LNCaP clone FGC (cell line): ENCODE measurements at places on chromosomes 11 and 22.

DNA sequence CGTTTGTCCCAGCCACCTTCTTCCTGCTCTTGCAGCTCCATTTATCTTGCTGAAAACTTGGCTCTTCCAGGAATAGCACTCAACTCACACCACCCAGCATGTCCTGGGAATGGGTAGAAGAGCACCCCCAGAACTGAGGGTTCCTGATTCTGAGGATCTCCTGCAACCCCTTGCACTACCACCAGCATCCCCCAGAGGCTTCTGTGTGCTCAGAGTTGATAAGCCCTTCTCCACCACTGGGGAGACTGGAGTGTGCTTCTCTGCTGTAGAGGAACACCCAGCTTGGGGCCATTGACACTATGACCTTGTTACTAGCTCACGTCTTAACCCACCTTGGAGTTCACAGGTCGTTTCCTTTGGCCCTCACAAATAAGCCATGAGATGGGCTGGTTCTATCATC, 121.0 kb downstream of the GRIK4 start:
- DNase-seq = no peak

DNA sequence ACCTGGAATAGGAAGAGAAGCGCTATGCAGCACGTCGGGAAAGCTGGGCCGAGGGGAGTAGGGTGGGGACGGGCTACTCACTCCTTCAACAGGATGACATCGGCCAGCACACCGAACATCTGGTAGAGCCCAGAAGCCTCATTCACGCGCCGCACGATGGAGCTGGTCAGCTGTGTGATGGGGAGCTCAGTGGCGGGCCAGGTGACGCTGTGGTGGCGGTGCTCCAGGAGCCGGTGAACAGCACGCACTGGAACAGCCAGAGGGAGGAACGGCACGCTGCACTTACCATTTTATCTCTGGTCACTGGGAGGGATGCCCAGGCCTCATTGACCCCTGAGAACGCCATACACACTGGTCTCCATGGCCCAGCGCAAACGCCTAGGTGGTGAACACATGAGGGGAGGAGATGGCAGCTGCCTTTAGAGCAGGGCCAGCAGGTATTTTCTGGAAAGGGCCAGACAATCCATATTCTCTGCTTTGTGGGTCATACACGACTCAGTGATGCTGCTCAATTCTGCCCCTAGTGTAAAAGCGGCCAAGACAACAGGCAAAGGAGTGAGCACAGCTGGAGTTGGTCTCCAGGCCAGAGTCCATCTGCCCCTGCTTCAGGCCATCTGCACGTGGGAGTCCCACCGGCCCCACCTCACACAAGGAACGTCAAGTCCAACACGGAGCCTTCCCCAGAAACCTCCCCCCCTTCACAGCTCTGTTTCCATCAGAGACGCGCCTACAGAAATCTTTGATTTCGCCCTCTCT, 8.8 kb downstream of the FOXRED2 start:
- DNase-seq = no peak

DNA sequence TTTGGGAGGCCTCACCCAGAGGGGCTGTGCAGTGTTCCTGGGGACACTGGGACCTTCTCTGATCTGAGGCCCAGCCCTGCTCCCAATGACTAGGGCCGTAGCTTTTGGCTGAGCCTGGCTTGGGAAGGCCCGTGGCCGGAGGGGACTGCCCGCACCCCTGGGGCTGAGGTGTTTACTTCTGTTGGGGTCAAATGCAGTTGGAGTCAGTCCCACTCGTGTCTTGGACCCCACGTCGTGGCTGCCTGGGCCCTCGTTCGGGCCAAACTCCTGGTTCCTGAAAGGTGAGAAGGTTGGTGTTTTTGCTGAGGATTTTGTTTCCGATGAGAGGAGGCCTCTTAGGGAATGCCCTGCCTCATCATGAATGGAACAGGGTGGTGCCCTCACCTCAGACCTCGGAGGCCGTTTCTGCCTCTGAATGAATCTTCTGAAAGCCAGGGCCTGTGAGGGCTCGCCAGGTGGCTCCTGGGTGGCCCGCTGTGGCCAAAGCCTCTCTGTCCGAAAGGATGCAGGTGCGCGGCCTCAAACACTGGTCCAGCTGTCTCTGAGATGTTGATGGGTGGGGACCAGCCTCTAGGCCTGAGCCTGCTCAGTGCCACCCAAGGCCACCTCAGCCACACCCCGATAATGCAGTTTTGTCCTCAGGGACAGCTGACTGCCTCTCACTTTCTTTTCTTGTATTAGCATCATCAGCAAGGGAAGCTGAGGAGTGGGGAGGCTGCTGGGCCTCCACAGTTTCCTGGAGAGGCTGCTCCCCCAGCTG, 40.3 kb upstream of the A4GALT start:
- no peak for DNase-seq

- DNase-seq = no peak
Observed at GRCh38 chr11:118902336-118903203, 18.9 kb downstream of the CXCR5 start.

DNA sequence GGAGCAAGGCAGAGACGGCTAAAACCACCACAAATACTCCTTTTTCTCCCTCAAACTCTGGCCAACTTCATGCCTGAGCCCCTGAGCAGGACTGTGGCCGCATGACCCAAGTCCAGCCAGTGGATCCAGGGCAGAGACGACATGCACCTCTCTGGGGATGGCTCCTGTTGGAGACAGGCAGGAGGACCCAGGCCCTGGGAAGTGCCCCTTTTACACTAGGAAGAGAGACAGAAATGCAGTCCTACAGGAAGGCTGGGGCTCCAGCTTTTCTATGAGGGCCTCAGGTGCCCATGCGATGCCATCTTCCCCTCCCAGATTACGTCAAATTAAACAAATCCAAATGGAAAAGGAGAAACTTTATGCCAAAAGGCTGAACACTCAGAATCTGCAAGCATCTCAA, 498.0 kb downstream of the BRD1 start:
- DNase-seq = no peak

GRCh38 chr22:44071781-44072326, 47.8 kb downstream of the PARVB start:
- no peak for DNase-seq

DNA sequence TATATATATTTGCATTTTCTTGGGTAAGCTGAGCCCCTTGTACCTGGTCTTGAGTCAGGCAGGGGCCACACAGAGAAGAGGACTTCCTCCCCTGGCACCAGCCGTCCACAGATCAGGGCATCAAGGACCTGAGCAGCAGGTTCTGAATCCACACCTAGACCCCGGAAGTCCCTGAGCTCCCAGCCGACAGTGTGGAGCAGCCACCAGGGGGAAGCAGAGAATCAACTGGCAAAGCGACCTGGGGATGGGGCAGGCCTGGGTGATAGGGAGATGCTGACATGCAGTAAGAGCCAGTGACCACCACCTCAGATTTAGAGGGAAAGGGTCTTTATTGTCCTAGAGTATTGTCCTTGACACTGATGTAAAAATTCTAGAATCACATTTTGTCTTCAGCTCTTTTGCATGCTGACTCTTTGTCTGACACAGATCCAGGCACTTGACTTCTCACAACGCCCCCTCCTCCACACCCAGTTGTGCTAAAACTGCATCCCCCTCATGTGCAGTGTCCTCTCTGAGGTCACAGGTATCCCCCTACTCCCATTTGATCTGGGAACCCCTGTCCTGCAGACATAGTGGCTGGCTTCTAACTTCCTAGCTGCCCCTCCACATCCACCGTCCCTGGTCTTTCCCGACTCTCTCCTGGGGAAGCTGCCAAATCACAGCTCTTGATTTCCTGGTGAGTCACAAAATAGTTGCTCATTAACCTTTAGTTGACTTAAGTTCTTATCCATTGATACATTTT, 109.3 kb downstream of the GGTLC2 start:
- DNase-seq = peak; percentile 32

DNA sequence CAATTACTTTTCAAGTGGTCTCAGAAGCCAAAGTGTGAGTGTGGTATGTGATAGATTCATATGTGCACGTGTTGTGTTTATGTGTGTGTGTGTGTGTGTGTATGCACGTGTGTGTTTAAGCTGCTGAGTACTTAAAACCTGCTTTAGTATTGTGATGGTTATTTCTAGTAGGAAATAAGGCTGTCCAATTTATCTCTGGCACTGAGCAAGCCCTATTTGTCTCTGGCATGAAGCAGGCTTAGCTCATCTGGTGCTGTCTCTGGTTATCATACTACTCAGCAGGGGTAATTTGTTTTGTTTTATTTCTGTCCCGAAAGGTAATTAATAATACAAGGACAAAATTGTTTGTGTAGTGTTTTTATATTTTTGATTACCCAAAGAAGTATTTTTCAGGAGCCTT, 333.7 kb downstream of the FAT3 start:
- no peak for DNase-seq

DNA sequence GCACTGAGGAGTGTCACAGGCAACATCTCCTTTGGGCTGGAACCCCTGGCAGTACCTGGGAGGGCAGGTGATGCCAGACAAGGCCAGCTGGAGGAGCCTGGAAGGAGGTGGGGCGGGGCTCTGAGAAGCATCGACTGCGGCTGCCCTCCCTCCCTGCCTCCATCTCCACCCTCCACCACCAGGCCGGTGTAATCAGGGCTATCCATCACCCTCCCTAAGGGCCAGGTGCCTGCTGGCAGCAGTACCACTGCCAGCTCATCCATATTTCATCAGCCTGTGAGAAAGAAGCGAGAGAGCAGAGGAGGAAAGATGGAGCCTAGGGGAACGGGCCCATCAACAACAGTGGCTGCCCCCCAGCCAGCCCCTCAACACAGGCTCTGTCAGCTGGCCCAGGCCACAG, 51.4 kb upstream of the RASD2 start:
- DNase-seq = no peak

GRCh38 chr22:50178871-50179869, 6.5 kb upstream of the TRABD start:
- DNase-seq = no peak

DNA sequence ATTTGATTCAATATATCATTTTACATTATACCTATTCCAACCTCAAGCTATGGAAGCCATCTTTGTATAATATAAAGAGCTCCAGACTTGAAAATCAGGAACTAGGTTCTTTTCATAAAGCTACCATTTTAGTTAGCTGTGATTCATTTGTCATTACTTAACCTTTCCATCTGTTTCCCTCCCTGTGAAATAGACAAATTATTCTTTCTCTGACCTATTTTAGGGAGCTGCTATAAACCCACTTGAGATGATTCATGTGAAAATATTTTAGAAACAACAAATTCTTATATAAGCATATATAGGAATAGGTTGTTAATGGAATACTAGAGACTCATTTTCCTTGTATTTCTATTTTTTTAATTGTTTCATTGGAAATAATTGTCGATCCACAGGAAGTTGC, 1012.1 kb downstream of the OPCML start:
- DNase-seq = no peak

DNA sequence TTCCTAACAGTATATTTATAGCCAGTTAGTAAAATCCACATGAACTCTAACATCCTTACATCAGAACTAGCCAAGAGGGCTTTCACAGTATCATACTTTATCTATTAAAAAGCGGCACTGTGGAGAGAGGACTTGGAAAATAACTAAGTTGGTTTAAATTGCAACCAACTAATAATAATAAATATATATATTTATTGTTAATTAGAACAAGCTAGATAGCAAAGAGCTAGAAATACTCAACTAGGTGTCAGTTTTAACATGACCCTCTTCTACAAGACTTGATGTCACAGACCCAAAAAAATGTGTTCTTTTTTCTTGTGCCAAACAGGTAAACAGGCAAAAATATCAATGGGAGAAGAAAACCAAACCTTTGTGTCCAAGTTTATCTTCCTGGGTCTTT, at the start of gene OR2D3:
OR2D3 (plus strand) TSS at position 301 of the 400 bp plus-strand sequence; CDS start at position 301, 0 bp downstream.
- no peak for DNase-seq

DNA sequence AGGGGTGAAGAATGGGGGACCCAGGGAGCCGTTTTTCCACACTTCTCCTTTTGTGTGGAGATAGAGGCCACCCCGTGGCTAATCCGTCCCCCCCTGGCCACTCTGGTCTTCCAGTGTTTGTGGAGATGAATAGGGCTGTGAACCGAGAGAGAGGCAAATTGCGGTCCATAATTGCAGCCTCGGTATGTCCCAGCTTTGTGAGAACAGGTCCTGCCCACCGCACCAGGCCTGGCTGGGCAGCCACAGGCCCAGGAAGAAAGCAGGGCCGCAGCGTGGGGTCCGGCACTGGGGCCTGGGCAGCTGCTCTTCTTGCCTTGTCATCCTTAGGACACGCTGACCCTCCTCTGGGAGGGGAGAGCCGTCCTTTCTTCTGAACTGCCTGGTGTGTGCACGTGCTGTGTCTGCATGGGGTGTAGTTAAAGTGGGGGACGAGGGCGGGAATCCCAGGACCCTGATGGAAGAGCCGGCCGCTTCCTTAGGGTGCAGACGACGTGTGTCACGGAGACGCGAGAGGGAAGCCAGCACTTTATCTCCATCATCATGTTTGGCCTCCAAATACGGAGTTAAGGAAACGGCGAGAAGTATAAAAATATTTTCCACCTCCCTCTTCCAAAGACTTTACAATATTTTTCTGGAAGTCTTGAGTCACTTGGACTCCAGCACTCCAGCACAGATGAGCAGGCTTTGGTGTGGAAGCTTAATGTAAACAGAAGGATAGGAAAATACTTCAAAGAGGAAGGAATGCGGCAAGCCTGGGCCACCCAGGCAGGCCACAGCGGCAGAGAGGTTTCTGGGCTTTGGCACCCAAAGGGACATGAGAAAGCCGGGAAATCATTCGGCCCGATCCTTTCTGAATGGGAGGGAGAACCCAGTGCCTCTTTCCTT, 1248.4 kb downstream of the BRD1 start:
- DNase-seq = no peak
